ENCODE measurements at places on chromosomes 6 and 20.

DNA sequence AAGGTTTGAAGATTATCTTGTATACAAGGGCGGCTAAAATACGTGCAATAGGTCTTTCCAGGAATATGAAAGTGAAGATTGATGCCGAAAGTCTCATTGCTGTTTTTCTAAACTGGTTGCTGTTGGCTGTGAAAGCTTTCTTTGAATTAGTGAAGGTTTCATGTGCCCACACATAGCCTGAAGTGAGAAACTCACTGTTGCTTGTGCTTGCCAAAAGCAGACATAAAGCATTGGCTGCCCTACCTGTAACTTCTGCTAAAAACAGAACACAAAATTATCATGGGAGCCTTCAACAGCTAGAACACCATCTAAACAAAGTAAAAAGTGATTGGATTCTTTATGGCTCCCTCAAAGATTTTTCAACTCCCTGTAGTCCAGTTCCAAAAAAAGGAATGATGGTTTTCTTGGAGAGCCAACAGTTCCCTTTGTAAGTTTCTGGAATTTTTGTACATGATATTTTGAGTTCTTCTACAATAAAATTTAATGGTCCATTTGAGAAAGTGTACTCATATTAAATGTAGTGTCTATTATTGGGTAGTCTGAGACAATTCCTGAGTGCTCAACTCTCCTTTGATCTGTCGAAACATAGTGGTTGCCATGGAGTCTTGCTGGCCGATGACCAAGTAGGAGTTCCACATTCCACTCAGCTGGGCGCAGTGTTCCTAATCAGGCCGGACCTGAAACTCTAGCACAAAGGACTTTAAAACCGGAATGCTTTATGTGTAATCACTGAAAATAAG lies 68.5 kb downstream of the PLEKHG1 start:
- no peak for DNase-seq

- no peak for DNase-seq
Measured at GRCh38 chr20:62571669-62572344, 70.5 kb upstream of the SLCO4A1 start.

DNA sequence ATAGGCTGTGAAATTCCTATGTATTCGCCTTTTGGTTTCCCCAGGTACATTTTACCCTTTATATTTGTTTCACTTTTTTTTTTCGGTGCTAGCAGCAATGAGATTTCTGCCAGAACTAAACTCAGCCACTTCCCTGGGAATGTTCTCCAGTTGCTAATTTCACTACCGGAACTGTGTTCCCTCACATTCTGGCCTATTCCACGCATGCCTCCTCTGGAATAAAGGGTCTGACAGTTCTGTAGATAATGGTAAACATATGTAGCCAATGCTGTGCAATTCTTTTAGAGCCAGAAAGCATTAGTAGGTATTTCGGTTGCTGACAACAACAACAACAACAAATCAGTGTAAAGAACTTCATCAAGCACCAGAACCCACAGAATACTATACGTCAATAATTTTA lies 96.1 kb upstream of the TBX18 start:
- no peak for DNase-seq

- no peak for DNase-seq
Measured at GRCh38 chr6:154984146-154984545, 11.0 kb upstream of the TIAM2 start.

GRCh38 chr20:37565134-37565811 lies 37.6 kb upstream of the BLCAP start:
- DNase-seq = no peak

GRCh38 chr20:15359056-15359455 lies 1021.6 kb upstream of the FLRT3 start:
- DNase-seq = no peak

DNA sequence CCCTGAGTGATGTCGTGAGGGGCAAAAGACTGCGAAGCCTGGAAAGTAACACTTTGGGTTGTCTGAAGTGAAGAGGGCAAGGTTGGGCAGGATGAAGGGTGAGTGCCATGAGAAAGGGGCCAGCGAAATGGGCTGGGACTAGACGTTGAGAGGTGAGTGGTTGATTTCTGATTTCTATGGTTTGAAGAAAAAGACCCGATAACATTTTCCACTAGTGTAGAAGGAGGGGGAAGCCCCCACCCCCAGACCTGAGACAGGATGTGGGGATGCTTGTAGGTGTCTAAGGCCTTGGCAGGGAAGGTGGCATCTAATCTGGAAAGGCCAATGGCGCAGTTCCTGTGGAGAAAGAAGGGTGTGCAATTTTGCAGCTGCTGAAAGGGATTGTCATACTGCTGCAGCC lies 25.3 kb upstream of the KIF3B start:
- no peak for DNase-seq

GRCh38 chr6:29975561-29975907 lies 33.2 kb downstream of the HLA-A start:
- no peak for DNase-seq

- no peak for DNase-seq
Measured at GRCh38 chr6:50902260-50902659, 83.6 kb downstream of the TFAP2B start.

GRCh38 chr6:139732451-139732850 lies 358.0 kb upstream of the CITED2 start:
- DNase-seq = no peak

DNA sequence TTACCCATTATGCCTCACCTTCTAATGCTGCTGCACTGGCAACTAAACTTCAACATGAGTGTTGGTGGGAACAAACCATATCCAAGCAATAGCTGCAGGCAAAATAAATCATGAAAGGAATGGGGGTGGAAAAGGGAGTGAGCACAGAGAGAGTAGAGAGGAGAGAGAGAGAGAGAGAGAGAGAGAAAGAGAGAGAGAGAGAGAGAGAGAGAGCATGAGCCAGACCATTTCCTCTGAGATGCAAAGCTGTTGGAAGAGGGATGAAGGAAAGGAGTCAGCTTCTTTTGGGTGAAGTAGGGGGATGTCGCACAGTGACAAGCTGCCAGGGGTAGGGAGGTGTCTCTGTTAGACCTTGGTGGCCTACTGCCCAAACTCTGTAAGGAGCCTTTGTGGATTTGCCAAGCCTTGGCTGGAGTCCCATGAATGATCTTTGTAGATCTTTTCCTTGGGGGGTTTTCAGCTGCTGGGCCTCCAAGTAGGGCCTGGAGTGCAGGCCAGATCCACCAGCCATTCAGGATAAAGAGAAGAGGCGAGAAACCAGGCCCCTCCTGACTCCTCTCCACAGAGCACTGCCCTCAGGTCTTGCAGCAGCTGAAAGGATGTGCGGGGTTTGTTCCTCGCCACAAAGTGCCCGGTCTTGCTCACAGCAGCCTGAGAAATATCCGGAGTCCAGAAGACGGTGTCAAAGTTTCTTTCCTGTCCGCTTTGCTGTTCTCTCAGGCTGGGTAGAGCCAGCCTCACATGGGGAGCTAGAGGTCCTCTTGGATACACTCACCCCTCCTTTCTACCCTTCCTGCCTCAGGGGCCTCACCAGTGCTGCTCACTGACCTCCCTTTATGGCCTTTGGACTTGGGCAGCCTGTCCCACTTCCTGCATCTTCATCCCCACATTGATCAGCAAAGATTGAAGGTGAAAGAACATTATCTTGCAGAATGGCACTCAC lies 17.8 kb downstream of the BTBD3 start:
- DNase-seq = no peak

DNA sequence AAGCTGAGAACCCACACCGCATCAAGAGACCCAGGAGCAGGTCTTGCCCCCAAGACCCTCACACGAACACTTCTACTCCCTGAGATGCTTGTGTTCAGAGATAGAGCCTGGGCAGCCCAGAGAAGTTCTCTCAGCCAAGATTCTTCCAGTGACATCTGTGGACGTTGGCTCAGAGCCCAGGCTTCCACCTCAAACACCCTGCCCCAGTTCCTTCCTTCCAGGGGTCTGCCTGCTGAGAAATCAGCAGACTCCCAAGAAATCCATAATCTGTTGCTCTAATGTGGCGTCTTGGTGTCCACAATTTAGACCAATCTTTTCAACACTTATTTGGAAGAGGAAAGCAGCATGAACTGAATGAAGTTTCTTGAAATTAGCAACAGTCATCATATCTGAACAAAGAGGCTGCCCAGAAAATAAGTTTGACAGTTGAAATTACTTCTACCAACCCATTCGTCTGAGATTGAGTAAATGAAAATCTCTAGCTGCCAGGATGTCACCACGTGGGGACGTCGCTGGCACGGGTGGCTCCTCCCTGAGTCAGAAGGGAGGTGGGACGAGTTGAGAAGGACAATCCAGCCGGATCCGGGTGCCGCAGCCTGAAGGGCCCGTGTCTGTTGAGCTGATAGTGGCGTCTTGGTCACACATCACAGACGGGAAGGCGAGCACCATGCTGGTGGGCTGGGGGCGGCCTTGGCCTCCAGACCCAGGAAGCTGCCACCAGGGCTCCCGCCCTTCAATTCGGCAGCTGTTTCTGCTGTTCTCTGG lies 400.9 kb downstream of the TAF4 start:
- DNase-seq = no peak

GRCh38 chr6:52731719-52732118 lies 31.6 kb downstream of the GSTA2 start:
- DNase-seq = no peak

DNA sequence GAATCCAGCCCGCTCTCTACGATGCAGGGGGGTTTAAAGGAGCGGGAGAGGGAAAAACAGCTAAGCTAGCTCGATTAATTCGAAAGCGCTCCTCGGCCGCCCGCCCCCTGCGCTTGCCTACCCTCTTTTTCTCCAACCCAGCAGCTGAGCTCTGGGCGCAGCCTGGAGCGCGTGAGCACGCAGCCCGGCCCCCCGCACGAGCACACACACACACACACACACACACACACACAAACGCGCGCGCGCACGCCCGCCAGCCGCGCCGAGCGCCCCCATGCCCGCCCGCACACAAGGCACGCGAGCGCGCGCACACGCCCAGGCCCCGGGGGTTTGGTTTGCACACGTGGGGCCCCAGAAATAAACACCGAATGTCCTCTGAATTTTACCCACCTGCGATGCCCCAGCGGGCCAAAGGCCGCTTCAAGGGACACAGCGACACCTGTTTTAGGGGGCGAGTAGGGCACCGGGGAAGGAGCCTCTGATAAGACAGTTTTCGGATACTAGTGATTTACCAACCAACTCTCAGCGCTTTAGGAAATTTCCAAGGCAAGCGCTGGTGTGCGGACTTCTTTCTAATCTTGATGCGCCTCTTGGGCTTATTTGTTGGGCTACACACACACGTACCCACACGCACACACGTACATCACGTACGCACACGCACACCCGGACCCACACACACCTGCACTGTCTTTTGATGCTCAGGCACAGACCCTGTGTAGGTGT lies 802 bp upstream of the NRN1 start:
- DNase-seq = no peak

- DNase-seq = no peak
Measured at GRCh38 chr20:10763112-10763511, 89.3 kb upstream of the JAG1 start.

- DNase-seq = no peak
Measured at GRCh38 chr20:11995805-11996567, 78.3 kb downstream of the BTBD3 start.

DNA sequence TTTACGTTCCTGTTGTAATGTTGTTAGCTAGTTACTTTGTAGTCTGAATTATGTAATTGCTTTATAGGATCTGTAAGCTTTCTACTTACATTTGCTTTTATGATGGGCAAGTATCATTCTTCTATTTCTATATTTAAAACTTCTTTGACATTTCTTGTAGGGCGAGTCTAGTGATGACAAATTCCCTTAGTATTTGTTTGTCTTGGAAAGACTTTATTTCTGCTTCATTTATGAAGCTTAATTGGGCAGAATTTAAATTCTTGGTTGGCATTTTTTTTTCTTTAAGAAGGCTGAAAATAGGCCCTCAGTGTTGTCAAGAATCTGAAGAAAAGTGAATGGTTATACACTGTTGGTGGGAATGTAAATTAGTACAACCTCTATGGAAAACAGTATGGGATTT lies 506.3 kb downstream of the TENT5A start:
- no peak for DNase-seq

DNA sequence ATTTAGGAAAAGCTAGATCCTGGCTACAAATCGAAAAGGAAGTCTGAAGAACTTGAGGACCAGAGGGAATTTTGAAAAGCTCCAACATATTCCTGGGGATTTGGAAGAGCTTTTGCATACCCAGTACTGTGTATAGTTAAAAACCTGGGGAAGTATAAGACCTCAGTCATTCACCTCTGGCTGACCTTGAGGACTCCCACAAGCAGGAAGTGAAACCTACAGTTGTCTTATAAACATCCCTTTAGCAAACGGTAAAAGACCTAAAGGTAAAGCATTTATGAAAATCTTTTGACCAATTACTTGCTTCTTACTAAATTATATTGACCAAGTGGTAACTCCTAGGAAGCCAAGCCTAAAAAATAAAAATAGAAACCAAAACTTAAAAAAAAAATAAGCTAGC lies 175.0 kb downstream of the HAO1 start:
- DNase-seq = no peak
